Stimulated activated CD4-positive, alpha-beta T cell treated with anti-CD3 and anti-CD28 coated beads, Interleukin-15, amount 100 ng/mL, for 1 hour (primary cell): ENCODE measurements at places on chromosomes 5 and 9.

- DNase-seq = no peak
These were observed 281.9 kb downstream of the DRD1 start for GRCh38 chr5:175162036-175162435.

GRCh38 chr9:106897751-106898150, 34.8 kb downstream of the ZNF462 start:
- DNase-seq = no peak

DNA sequence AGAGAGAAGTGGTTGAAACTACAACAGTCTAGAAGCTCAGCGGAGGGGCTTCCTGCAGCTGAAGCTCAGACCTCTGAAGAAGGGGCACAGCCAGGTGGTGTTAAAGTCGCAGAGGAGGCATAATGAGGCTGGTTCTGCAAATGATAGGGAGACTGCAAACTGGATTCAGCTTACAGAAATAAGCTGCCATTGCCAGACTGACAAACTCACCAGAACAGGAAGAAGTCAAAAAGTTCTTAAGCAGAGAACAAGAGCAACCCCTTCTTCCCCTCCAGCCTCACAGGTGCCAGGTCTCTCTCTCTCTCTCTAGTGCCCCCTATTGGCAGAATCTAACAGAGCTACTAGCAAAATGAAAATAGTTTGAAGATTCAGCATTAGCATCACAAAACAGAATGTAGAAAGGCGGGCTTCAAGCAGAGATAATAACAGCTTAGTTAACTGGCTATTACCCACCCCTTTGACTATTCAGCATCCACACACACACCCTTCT, 76.7 kb downstream of the GRAMD2B start:
- no peak for DNase-seq

GRCh38 chr5:72179028-72179815, 71.9 kb downstream of the MAP1B start:
- no peak for DNase-seq

DNA sequence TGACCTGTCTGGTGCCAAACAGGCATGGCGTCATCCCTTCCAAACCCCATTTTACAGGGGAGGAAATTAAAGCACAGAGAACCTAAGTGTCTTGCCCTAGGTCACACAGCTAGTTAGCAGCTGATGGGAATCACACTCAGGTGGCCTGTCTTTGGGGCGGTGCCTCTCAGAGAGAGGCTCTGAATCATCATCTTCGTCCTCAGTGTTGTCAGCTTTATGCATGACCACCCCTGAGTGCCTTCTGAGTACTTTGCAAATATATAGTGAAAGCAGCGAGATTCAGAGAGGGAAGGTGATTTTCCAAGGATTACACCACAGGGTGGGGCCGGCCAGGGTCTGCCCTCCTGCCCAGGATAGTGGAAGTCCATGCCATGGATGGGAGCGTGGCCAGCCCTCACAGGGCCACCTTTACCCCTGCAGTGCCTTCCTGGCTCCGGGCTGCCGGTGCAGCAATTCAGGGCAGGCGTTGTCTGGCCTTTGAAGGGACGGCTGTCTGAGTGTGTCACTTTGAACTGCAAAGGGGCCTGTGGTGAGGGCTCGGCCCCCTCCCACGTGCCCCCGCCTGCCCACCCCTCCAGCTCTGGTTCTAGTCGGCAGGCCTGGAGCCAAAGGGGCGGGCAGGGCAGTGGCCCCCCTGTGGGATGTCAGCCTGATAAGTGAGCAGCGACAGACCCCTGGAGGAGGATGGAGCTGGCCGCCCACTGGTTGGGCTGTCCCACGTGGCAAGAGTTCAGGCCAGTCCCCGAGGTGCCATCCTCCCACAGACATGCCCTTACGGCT, 16.9 kb downstream of the LMX1B start:
- DNase-seq = no peak

- no peak for DNase-seq
These were observed 30.5 kb downstream of the ADAMTS2 start for GRCh38 chr5:179314606-179315355.

- DNase-seq = no peak
These were observed 53.4 kb downstream of the ROR2 start for GRCh38 chr9:91896513-91897121.

GRCh38 chr5:138444774-138445546, 6.1 kb downstream of the REEP2 start:
- DNase-seq = no peak

DNA sequence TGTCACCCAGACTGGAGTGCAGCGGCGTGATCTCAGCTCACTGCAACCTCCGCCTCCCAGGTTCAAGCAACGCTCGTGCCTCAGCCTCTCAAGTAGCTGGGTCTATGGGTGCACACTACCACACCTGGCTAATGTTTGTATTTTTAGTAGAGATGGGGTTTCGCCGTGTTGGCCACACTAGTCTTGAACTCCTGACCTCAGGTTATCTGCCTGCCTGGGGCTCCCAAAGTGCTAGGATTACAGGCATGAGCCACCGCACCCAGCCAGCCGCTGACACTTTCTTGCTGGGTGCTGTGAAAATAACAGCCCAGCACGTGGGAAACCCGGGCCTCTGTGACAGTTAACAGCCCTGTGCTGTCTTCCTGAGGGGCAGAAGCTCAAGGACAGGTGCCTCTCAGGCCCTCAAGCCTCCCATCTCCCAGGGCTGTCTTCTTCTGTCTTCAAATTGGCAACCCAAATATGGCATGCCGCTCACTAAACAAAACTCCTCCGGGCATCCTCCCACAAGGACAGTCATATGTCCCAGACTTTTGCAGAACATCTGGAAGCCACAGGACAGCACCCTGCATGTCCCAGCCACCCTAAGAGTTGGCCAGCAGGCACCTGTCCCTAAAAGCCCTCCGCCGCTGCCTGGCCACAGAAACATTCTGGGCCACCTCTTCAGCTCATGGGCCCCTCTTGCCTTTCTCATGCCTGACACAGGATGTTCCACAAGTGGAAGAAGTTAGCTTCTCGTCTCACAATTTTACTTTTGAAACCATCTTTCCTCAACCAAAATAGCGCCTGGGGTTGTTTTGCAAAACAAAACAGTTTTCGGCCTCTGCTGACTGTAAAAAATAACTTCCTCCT, 233.6 kb downstream of the SYK start:
- no peak for DNase-seq

DNA sequence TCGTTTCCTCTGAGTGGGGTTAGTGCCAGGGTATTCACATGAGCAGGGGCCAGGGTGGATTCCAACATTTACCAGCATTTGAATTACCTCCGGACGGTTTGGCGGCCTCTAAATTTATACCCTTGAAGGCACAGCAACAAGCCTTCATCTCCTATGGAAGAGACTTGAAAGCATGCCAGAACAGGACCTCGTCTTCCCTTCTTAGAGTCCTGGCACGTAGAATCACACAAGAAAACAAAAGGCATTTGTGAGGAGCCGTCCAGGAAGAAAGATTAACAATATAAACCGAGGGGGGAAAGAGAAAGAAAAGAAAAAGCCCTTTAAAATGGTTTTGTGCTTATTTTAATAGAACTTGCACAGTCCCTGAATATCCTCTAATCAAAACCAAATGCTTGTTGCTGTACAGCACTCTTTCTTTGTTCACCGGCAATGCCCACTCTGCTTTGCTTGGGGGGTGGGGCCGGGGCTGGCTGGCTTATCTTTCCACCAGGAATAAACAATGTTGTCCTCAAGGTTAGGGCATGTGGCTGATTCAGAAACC, 575.8 kb upstream of the ZNF462 start:
- DNase-seq = no peak

- no peak for DNase-seq
These were observed 14.9 kb upstream of the FGFR4 start for GRCh38 chr5:177071666-177072385.

DNA sequence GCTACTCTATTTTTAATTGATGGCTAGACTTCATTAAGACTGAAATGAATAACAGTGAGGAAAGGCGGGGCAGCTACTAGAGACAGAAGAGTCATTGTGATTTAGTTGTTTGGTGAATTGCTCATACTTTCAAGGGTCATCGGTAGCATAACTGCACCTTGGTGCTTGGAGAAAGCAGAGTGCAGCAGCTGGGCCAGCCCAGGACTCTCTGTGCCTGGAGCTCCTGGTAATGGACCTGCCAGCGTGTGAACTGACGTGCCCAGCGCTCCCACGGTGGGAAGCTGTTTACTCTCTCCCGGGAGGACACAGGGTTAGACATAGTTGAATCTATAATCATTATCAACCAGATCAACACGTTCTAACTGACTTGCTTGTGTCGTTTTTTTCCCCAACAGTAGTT, 42.9 kb downstream of the LURAP1L start:
- DNase-seq = no peak

DNA sequence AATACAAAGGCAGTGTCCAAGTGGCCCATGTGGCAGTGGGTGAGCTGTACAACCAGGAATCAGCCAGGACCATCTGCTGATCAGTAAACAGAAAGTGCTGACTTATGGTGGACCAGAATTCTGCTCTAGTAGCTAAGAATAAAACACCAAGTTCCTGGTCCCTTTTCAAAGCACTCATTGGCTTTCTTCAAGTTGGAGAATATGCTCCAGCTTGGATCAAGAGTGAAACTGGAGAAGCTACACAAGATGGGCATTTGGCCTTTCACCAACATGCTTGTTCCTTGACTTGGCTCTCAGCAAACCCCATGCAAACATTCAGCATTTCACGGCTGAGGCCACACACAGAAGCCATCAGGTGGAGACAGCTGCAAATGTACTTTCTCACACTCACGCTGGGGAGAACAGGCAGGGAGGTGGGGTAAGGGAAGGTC, 32.1 kb downstream of the MARCHF3 start:
- DNase-seq = no peak

DNA sequence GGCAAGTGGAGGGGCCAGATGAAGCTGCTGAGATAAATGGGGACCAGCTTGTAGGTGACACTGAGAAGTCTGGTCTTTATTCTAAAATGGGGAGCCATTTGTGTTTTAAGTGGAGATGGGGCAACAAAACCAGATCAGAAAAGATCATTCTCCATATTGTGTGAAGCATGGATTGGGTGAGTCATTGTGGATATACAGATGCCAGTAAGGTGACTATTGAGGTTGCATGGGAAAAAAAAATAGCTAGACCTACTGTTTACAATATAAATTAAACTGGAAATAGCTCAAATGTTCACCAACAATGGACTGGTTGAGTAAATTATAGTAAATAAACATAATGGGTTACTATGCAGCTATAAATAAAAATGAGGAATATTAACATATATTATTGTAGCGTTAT, 5.4 kb upstream of the MAP1B start:
- DNase-seq = no peak

- no peak for DNase-seq
These were observed 32.4 kb downstream of the OSTF1 start for GRCh38 chr9:75120686-75121085.

DNA sequence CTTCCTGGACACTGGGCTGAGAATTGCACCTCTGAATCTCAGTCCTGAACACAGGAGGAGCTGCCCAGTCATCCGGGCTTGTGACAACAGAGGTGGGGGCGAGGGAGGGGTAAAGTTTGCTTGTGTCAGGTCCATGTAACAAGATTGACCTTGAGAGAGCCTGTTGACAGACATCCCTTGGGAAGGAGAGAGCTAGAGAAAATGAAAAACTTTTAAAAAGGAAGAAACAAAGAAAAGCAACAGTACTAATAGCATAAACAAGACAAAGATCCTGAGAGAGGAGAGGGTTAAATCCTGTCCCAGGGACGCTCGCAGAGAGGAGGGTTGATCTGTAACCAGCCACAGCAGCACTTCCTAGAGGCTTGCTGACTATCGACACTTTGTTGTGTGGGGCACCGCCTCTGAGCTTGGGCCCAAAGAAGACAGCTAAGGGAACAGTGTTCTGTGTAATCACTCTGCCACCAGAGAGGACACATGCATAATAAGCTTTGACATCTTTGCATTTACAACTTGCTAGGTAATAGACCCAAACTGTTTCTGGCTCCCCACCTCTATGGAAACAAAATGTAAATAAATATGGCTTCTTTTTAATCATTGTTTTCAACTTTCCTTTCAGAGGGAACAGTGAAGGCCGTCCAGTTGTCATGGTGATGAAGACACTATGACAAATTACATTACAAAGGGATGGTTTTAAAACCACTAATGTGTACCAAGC, 363.7 kb downstream of the CSNK1G3 start:
- DNase-seq = no peak

GRCh38 chr5:59208474-59208873, 625.6 kb downstream of the RAB3C start:
- DNase-seq = no peak

DNA sequence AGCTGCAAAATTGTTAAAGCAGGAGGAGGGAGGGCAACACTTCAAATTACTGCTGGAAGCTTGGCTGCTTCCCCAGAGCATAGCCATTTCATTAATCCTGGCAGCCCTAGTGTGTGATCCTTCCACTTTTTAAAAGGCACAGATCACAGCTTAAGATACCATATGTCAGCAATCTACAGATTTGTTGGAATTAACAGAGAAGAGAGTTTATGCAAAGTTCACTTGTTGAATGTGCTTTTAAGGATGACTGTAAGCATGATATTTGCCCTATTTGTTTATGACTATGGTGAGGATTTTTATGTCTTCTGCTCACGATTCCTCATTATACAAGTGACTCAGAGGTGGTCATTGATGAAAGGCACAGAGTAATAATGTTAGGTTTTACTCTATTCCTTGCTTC, 156.0 kb upstream of the CDKN2B start:
- no peak for DNase-seq

GRCh38 chr5:93997562-93997961, 256.2 kb upstream of the POU5F2 start:
- no peak for DNase-seq

- DNase-seq = no peak
These were observed 7.9 kb upstream of the ANKDD1B start for GRCh38 chr5:75603371-75603770.

DNA sequence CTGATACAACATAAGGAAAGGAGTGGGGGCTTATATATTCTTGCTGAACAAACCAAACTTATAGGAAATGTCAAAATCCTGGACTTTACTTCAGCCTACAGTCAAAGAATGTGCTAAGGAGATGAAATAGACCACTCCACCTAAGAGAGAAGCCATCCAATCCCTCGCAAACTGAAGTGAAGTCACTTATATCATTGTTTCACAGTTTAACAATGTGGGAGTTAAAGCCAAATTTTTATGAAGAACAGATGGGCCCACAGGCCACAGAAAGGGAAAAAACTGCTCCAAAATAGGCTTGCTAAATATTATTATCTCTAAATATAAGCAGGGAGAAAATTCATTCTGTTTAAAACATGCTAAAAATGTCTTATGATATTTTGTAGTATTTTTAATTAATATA, 233.3 kb downstream of the GAS1 start:
- no peak for DNase-seq

DNA sequence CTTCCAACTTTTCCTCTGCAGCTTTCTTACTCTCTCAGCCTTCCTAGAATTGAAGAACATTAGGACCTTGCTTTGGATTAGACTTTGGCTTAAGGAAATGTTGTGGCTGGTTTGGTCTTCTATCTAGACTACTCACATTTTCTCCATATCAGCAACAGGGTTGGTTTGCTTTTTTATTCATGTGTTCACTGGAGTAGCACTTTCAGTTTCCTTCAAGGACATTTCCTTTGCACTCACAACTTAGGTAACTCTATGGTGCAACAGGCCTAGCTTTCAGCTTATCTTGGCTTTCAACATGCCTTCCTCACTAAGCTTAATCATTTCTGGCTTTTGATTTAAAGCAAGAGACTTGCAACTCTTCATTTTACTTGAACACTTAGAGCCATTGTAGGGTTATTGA, 153.1 kb downstream of the CCDC192 start:
- no peak for DNase-seq

- DNase-seq = no peak
These were observed 55.6 kb upstream of the FCN2 start for GRCh38 chr9:134825025-134825424.
